ENCODE measurements at places on chromosomes 11 and 22. TPM values are rescaled to one million over a fixed set of nuclear protein-coding genes. Genes with fewer than 3 reads are reported as not detected.

Gene OR52I2
- total RNA-seq, result not detected

Gene IGLL5
- total RNA-seq, result not detected

Gene PES1
- total RNA-seq, result 61.7 TPM

Gene FAM227A
- total RNA-seq, result 17.2 TPM

Gene SPDYC
- total RNA-seq, result not detected

Gene TMPRSS4
- total RNA-seq, result not detected

Gene P2RX3
- not detected for total RNA-seq

Gene YAP1
- 16.0 TPM for total RNA-seq

Gene IL17REL
- 0.31 TPM for total RNA-seq

Gene ZNF280B
- 5.0 TPM for total RNA-seq

Gene CHRM4
- 3.1 TPM for total RNA-seq

Measured in parietal lobe (tissue), 2 donors.